ENCODE measurements at places on chromosomes 7 and 10.
A peak's percentile ranks its signal among the peaks of the same experiment; 100 is the strongest.

GRCh38 chr7:37420946-37421695 lies 27.5 kb downstream of the ELMO1 start:
- no peak for DNase-seq

GRCh38 chr10:35194906-35195305 lies 68.3 kb downstream of the CREM start:
- DNase-seq: peak; percentile 29

DNA sequence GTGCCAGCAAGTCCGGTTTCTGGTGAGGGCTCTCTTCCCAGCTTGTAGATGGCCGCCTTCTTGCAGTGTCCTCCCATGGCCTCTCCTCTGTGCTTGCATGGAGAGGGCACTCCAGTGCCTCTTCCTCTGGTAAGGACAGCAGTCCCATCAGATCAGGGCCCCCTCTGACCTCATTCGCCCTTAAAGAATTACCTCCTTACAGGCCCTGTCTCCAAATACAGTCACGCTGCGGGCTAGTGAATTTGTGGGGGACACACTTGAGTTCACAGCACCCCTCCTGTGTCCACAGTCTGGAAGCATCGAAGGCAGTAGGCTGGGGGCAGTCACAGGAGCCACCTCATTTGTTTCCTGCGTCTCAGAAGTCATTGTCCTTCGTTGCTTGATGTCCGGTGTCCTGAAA lies 54.6 kb downstream of the LHPP start:
- no peak for DNase-seq

DNA sequence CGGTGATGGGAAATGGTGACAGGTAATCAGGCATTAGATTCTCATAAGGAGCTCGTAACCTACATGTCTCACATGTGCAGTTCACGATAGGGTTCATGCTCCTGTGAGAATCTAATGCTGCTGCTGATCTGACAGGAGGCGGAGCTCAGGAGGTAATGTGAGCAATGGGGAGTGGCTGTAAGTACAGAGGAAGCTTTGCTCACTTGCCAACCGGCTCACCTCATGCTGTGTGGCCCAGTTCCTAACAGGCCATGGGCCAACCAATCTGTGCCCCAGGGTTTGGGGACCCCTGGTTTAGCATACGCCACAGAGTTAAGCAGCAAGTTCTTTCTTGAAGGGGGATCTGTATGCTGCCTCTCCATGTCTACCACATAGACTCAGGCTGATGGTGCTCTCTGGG lies 133.1 kb downstream of the IQUB start:
- no peak for DNase-seq

GRCh38 chr10:78028438-78029268 lies 662 bp downstream of the POLR3A start:
- no peak for DNase-seq

DNA sequence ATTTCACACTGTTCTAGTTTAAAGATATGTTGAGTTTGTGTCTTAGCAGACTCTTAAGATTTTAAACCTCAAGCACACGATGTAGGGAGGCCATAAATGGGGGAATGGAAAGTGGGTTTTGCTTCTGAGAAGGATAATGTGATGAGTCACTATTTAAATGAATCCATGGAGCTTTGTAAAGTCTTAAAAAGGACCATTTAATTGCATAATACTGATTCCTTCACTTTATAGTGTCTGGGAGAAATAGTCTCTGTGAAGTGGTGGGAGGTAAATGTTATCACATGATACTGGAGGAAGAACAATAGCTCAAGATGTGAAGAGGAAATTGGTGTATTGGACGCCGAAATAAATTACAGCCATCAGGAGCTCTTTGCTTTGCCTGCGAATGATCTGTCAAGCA lies 84.0 kb upstream of the MYO3A start:
- DNase-seq: no peak

DNA sequence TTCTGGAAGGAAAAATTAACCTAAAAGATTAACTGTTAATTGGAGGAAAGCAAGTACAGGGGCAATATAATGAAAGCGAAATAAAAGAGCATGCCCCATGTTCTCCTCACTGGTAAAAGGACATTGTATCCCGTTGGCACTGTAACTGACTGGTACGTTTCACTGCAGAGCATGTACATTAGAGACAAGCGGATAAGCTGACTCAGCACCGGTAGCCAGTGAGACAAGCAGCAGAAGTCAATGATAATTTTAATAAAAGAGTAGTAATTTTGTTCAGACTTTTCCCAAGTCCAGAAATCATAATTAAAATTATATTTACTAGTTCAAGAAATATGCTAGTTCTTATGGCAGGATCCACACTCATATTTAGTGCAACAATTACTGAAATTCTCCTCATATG lies 161.5 kb upstream of the VWC2 start:
- no peak for DNase-seq

DNA sequence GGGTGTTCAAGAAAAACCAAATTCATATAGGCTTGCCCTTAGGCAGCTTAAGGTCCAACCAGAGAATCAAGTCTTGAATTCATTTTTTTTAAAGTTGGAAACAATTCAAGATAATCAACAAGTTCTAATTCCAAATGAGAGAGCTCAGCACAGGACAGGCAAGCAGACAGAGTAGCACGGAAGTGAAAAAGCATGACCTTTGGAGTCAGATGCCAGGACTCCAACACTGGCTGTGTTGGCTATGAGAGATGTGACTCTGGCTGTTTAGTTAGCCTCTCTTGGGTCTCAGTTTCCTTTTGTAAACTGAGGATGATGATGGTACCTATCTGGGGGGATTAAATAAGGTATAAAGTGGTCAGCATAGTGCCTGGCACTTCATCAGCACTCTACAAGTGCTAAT lies 49.3 kb downstream of the FBXW4 start:
- no peak for DNase-seq

- no peak for DNase-seq
Measured at GRCh38 chr10:49183596-49184542, 4.3 kb downstream of the TMEM273 start.

DNA sequence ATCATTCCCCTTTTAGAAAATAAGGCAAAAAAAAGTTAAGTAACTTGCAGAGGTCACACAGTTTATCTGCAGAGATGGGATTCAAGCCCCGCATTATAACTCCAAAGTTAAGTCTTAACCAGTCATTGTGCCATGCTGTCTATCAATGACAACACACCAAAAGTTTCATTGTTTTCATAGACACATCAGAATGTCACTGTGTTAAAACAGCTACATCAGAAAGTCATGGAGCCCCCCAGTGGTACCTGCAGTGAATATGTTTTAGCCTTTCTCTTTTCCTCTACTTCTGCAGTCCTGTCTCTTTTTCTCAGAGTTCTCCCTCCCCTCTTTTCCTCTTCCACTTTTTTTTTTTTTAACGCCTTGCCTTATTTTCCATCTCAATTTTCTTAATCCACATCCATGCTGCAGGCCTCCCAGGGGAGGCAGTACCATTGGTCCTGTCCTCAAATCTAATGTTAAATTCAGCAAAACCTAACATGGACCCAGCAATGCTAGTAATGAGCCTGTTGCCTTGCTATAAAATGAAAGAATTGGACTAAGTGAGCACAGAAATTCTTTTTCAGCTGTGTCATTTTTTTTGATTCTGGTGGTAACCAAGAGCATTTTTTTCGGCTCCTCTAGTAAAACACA lies 3.8 kb upstream of the NRCAM start:
- DNase-seq: no peak

DNA sequence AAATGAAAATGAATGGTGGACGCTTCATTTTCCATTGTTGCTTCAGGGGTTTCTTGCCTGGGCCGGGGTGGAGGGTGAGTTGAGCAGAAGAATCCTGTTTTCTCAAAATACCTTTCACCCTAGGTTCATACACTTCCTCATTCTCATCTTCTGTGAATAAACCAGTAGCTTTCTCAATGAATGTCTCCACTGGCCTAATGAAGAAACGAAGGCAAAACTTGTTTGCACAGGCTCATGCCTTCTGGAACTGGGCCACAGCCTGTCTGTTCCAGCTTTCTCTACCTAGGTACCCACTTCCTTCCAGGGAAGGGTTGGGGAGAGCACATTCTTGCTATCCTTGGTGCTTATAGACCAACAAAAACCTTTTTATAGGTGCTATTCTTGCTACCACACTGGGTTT lies 21.3 kb downstream of the STMP1 start:
- DNase-seq: no peak

- DNase-seq: no peak
Measured at GRCh38 chr10:95784279-95784913, 28.4 kb downstream of the ENTPD1 start.
